ENCODE measurements at places on chromosomes 13 and 19. TPM values are rescaled to one million over a fixed set of nuclear protein-coding genes. Genes with fewer than 3 reads are reported as not detected.

DNA sequence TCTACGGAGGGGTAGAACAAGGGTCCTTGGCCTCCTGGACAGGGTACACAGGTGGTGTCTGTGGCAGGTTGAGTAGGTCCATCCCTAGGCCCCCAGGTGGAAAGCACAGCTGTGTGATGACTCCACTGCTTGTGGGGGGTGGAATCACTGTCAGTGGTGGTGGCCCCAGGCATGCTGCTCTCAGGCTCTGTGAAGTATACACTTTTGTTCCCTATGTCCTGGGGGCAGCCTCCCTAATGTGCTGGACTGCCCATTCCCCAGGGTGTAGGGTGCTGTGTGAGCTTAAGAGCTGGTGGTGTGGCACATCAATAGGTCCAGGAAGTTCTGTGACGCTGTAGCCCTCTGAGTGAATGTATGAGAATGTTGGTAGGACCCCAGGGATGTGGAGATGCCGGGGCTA, 197.2 kb upstream of the SLC10A2 start:
- no peak for DNase-seq

GRCh38 chr19:15038294-15038693, 11.0 kb upstream of the CASP14 start:
- DNase-seq: peak; percentile 91

CLEC17A gene
- total RNA-seq: 1.0 TPM

DNA sequence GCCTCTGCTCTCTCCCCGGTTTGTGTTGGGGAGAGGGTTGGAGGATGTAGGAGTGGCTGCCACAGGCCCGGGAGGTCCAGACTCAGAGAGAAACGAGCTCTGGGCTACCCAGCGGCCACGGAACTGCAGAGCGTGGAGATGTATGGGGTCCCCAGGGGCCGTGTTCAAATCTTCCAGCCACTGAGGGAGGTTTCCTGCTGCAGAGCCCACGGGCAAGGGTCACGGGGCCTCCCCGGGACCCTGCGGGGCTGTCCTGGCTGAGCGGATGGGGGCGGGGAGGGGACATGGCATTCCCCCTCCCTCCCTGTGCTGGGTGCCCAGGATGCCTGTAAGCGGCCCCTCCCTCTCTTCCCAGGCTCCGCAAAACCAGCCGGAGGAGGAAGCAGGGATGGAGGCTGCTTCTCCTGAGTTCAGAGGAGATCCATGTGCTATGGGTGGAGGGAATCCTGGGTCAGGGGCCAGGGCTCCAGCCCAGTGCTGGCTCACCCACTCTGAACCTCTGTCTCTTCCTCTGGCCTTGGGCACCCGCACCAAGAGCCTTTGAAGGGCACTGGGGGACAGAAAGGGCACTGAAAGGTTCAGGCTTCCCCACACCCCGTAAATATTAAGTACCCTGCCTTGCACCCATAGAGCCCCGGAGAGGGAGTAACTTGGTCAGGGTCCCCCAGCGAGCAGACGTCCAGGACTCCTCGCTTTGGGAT, 22.6 kb downstream of the SMIM24 start:
- no peak for DNase-seq

- peak; percentile 98 for DNase-seq
Measured at GRCh38 chr13:46052319-46053161, at the start of gene ZC3H13. Gene ZC3H13, minus strand, starts transcription at chr13:46052746. Its CDS starts 7,239 bp downstream, at chr13:46045507.

GRCh38 chr19:3471954-3472655, 8.2 kb downstream of the SMIM24 start:
- DNase-seq: peak; percentile 35

DNA sequence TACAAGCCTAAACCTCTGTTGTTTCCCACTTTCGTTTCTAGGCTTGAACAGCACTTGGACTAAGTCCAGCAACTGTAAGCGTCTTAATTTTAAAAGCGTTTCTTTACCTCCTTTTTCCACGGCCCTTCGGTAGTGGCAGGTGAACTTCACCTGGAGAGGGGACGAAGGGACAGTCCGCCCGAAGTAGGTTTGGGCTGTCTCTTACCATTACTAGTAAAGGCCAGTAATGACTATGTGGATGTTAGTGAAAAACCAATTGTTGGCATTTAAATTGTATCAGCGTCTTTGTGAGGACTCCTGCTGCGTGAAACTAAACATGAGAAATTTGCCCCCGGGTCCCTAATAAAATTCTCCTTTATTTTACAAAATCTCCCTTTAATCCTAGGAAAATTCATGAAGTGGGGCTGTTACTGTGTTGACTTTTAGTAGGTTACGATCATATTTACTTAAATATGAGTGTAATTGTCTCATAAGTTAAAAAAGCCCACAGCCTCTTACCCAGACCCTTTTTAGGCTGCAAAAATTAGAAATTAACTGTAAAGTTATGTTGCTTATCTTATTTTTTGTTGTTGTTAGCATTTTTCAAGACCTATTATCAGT, 983 bp downstream of the ITM2B start:
- no peak for DNase-seq

- no peak for DNase-seq
Measured at GRCh38 chr19:46890423-46891170, 29.8 kb downstream of the ARHGAP35 start.

CYSLTR2 gene
- total RNA-seq: 0.31 TPM

DNA sequence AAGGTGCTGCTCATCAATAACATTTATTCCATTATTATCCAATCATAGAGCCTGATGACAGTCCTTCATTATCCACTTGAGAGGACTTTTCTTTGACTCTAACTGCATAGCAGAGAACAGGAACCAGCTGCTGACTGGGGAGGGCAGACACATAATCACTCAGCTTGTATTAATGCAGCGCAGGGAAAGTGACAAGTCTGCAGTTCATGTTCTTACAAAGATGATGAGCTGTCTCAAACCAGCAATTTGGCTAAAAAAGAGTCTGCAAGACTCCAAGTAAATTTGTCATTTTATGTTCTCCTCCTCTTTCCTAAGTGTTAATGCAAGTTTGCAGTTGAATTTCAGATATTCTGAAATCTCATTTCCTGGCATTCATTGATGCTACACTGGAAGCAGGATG, 40.0 kb upstream of the CBY2 start:
- no peak for DNase-seq

DNA sequence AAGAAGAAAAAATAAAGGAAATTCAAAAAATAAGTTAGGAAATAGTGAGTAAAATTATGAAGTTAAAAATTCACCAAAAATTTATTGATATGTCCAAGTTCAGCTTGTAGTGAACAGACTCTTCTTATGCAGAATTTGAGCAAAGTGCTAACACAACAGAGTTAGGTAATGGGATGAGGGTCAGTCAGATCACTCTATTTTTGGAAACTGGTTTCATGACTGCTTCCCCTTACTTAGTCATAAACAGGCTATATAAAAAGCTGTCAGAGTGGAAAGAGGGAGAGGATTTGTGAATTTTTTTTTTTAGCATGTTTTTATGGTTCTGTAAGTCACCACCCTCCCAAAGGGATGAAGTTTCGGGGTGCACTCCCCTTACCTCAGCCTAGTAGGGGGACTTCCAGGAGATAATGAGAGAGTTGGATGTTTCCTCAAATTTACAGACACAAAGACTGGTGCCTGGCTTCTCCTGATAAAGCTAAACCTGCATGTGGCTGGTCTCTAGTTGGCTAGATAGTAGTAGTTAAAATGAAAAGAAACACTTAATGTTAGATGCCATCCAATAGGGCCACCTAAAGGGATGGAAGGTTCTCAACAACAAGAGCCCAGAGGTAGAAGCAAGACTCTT, 4.5 kb downstream of the CPB2 start:
- no peak for DNase-seq

DNA sequence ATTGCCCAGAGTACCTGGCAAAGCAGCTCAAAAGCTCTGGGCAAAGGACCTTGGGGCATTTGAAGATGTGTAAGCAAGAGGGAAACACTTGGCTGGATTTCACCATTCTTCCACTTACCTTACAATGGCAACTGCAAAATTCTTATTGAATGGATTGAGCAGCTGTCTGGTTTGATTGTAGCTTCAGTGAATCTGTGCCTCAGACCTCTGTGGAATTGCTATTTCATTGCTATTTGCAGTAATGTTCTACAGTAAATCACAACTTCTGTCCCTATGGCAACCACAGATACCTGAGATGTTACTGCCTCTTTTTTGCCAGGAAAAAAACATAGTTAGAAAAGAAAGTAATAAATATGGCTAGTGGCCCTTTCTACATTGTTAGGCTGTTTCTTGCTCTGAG, 519.5 kb downstream of the SUCLA2 start:
- no peak for DNase-seq

FBXO17 gene
- total RNA-seq: 35.2 TPM

- no peak for DNase-seq
Measured at GRCh38 chr13:106038752-106039151, 496.7 kb downstream of the EFNB2 start.
